ENCODE measurements at places on chromosomes 4 and X.

- peak; percentile 20 for DNase-seq
Measured at GRCh38 chrX:119573840-119574393, 446 bp upstream of the UBE2A start.

- no peak for DNase-seq
Measured at GRCh38 chr4:156291317-156291716, 337.7 kb upstream of the CTSO start.

- DNase-seq, result no peak
Measured at GRCh38 chrX:68424719-68425118, 8.6 kb downstream of the OPHN1 start.

- DNase-seq, result no peak
Measured at GRCh38 chr4:44772340-44772739, 46.0 kb upstream of the GNPDA2 start.

DNA sequence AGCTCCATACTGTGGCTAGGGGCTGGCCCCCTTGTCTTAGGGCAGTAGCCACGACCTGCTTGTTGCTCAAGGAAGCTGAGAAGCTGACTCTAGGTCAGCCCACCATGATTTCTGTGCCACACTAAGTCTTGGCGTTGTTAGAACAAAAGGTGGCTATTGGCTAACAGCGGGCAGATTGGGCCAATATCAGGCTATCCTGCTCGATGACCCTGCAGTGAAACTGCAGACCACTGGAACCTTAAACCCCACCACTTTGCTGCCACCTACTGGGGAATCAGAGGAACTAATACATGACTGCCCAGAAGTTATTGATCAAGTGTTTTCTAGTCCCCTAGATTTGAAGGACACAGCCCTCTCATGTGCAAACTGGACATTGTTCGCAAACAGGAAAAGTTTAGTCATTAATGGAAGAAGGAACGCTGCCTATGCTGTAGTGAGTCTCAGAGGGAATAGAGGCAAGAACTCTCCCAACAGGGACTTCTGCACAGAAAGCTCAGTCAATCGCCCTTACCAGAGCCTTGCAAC is 17.0 kb upstream of the PAPSS1 start:
- peak; percentile 21 for DNase-seq

DNA sequence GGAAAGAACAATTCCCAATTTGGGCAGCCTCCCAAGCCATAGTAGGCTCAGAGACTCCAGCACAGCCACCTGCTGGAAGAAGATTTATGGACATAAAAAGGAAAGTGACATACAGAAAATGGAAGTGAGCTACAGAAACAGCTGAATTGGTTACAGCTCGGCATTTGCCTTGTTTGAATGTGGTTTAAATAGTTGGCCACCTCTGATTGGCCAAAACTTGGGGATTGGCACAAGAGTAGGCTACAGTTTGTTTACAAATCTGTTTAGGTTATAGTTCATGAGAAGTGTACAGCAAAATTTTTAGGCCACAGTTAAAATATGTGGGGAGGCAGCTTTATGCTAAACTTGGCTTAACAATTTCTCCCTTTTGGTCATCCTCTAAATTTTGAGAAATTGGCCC is 150.4 kb downstream of the MAGEC1 start:
- no peak for DNase-seq

DNA sequence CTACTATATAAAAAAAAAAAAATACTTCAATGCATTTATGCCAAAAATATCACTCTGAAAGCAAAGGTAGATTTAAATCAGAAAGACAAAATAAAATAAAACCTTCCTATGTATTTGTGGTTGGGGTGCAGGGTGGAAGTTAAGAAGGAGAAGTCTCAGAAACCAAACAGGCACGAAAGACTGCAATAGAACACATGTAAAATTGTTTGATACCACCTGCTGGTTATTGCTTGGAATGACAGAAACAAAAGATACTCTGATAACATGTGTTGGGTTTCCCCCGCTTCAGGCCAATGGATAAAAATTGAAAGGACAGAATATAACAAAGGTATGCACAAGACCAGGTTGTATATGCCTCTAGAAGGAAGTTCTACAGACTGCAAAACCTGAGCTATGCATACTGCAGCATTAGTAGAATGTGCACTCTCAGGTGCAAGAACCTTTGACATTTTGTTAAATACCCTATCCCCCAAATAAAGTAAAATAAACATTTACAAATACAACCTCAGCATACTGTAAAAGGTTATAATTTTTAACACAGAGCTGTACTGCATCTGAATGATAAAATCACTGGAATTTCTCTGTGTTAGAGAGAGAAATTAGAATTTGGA is 118.8 kb downstream of the GABRA2 start:
- peak; percentile 43 for DNase-seq

GRCh38 chr4:108068442-108068841 is 78.8 kb downstream of the HADH start:
- no peak for DNase-seq

GRCh38 chr4:131638781-131639180 is 1510.3 kb upstream of the PCDH10 start:
- DNase-seq, result no peak

DNA sequence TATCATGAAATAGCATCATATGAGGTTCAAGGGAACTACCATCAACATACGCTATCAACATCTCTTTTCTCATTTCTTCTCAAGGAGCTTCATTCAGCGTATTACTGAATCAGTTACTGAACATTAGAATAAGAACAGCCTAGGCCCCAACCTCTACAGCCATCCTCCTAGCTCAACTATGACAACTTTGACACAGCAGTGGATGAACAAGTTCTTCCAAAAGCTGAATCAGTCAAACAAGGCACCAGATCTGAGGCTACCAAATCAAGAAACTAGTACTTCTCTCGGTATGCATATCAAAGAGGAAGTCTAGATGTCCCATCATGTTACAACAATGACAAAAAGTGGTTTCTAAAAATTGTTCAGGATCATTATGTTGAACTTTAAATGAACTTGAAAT is 57.4 kb downstream of the GATB start:
- DNase-seq, result no peak

- DNase-seq, result no peak
Measured at GRCh38 chr4:1574601-1575417, 109.3 kb downstream of the FAM53A start.

DNA sequence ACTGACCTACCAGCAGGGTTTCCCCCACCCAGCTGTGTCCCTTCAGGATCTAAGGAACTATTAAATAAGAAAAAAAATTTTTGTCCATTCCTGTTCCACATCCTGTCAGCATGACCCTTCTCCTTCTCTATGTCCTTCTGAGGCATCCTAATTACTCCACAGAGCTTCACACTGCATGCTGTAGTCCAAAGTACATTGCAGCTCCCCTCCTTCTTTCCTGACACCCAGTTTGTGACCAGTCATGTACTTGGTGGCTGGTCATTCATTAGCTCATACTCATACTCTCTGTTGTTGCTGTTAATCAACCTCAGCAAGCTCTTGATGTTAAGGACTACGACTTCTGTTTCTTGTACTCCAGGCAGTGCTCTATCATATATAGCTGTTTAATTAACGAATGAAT is 2.4 kb upstream of the EGF start:
- no peak for DNase-seq

DNA sequence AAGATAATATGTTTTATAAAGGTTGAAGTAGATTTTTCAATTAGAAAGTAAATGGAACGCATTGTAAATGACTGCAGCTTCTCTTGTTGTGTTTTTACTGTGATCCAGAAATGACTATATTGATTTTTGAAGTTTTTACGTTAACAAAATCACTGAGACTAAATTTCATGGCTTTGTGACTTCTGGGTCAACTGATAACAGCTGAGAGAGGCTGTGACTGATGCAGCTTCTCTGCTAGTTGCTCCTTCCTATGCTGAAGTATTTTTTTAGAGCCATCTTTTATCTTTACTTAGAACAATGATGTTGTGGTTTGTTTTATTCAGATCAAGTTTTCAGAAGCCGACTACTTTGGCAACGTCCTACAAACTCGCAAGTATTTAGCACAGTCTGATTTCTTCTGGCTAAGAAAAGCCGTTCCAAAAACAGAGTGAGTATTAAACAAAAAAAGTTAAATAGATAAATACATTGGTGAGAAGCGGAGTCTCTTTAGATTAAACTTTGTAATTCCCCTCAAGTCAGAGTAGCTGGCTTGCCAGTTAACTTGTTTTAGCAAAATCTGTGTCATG is 94.7 kb upstream of the CBLL2 start:
- no peak for DNase-seq

GRCh38 chr4:73608689-73609594 is 11.3 kb downstream of the RASSF6 start:
- DNase-seq, result no peak

- no peak for DNase-seq
Measured at GRCh38 chr4:87060957-87061356, 126.1 kb downstream of the AFF1 start.

- DNase-seq, result no peak
Measured at GRCh38 chrX:38183596-38183995, 37.1 kb downstream of the SRPX start.

DNA sequence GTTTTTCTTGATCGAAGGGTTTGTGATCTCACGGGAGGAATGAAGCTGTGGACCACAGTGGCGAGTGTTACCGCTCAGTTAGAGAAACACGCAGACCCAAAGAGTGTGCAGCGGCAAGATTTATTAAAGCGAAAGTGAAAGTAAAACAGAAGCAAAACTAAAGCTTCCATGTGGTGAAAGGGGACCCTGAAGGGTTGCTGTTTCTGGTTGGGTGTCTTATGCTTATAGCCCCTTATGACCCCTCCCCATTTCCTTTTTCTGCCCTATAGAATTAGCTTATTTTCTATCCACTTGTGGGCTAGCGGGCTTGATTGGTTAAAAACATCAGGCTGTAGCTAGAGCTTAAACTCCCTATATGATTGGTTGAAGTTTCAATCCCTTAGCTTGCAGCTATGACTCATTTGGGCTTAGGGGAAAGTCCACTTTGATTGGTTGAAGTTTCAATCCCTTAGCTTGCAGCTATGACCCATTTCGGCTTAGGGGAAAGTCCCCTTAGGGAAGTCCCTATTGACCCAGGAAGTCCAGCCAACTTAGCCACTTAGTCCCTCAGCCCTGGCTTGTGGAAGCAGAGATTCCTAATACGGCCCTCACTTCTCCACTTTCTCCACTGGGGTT is 171.2 kb upstream of the NWD2 start:
- no peak for DNase-seq

DNA sequence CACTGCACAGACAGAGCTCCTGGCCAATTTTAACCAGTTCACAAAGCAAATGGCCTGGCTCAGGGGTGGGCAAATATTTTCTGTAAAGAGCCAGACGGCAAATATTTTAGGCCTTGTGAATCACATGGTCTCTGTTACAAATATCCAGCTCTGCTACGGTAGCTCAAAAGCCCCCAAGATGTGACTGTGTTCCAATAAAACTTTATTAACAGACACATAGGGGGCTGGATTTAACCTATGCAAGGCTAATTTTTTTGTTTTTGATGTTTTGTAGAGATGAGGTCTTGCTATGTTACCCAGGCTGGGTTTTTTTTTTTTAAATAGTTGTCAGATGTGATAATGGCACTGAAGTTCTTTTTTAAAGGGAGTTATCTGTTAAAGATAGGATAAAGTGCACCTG is 65.4 kb downstream of the PRKX start:
- no peak for DNase-seq

DNA sequence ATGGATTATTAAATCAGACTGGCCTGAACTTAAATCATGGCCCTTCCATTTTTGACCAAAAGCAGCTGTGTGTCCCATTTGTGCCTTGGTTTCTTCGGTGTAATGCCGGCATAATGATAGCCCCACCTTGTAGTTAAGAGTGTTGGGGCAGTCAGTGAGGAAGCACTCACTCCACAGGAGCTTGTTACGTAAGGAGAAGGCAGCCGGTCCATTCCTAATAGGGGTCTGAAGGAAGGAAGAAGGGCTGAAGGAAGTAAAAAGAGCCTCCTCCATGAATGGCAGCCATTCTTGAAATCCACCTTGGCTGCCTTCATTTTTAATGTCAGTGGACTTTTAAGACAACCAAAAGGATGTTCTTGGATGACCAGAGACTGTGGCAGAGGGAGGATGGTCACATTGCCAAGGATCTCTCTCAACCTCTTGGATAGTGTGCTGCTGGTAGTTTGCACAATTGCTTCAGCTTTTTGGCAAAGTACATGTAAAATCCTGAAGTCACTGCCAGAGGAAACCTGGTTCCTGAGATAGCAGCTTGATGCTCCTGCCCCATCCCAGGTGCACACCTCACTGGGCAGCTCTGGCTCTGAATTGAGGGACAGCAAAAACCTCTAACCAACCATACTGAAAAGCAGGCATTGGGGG is 113.5 kb downstream of the PTTG2 start:
- DNase-seq, result no peak

DNA sequence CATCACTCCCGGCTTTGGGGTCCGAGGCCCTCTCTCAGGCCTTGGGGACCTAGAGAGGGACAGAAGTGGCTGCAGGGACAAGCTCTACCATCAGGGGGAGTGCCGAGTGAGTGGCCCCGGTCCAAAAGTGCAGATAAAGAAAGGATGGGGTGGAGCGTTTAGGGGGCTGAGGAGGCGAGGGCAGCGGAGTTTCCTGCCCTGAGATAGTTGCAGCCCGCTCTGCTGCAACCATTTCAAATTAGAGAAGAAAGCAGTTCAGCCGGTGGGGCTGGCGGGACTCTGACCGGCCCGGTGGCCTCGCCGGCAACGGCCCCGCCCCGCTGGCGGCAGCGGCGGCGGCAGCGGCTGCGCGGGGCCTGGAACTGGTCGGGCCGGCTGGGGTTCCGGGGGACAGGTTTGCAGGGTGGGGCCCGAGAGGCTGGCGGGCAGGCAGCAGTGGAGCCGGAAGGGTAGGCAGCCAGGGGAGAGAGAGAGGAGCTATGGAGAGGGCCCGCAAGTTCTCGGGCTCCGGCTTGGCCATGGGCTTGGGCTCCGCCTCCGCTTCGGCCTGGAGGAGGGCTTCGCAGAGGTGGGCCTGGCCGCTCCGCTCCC is 7.6 kb downstream of the DLG3 start:
- peak; percentile 57 for DNase-seq

GRCh38 chr4:119048446-119048845 is 87.2 kb upstream of the MYOZ2 start:
- no peak for DNase-seq

DNA sequence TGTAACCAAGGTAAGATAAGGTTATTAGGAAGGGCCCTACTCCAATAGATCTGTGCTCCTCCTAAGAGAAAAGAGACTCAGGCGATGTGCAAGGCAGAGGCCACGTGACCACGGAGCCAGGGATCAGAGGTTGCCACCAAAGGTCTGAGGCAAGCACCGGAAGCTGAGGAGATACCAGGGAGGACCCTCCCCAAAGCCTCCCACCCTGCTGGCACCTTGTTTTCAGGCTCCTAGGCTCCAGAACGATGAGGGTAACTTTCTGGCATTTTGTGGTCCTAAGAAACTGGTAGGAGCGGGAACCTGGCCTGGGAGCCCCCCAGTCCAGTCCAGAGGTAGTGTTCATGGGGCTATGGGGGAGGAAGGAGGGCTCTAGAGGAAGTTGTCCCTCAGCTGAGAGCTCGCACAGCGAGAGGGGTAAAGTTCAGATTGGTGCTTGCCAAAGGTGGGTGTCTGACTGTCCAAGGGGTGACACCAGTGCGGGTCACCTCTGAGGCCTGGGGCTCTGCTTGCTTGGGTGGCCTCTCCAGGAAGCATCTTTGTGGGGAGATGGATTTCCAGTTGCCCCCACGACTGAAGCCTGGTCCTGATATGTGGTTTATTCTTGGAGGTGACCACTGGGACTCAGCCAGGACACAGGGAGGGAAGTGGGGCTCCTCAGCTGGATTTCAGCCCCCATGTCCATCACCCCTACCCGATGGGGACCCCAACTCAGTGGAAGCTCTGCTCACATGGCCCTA is 7.5 kb upstream of the LETM1 start:
- no peak for DNase-seq

- DNase-seq, result no peak
Measured at GRCh38 chrX:105502336-105502735, 281.8 kb upstream of the TEX13A start.

- no peak for DNase-seq
Measured at GRCh38 chr4:114598191-114599121, at the start of gene UGT8. UGT8 (plus strand) TSS chr4:114598807; CDS start chr4:114622881, 24,074 bp downstream.
